ENCODE measurements at places on chromosomes 1 and 21.

- DNase-seq, result no peak
Observed at GRCh38 chr1:98698625-98699024, 37.1 kb downstream of the SNX7 start.

- DNase-seq, result no peak
Observed at GRCh38 chr1:163610486-163610885, 288.7 kb downstream of the NUF2 start.

GRCh38 chr1:157407917-157408525 is 144.3 kb downstream of the FCRL5 start:
- no peak for DNase-seq

- no peak for DNase-seq
Observed at GRCh38 chr1:215987092-215987875, 420.2 kb downstream of the KCTD3 start.

GRCh38 chr1:65554829-65555228 is 134.4 kb downstream of the LEPR start:
- DNase-seq, result no peak

DNA sequence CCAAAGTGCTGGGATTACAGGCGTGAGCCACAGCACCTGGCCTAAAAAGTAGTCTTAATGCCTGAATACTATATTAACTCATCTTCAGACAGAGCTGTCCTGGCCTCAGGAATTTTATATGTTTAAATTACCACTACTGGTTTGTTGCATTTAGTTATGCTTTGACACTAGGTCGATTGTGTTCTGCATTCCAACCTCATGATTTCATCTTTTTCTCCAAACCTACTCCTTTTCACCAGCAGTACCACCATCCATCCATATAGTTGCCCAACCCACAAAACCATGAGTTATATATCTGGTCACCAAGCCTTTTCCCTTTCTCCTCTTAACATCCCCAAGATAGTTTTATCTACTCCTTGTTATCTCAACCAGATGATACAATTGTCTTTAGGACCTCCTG is 22.6 kb downstream of the FMO5 start:
- DNase-seq, result no peak

DNA sequence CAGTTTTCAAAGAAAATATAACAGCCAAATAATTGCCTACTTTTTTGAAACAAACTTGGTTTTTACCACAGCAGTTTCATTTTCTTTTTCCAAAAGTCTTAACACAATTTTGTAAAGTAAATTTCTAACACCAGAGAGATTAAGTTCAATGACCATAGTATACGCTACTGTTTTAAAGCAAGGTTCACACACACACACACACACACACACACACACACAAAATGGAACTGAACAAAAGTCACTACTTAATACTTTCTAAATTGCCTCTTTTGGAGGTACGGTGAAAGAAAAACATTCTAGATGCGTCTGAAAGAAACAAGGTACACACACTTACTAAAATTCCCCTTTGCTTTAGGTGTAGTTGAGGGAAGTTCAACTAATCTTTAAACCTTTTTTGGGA is 30.1 kb downstream of the C21orf91 start:
- no peak for DNase-seq

- DNase-seq, result no peak
Observed at GRCh38 chr1:247825362-247825761, 1.4 kb upstream of the OR14A16 start.

DNA sequence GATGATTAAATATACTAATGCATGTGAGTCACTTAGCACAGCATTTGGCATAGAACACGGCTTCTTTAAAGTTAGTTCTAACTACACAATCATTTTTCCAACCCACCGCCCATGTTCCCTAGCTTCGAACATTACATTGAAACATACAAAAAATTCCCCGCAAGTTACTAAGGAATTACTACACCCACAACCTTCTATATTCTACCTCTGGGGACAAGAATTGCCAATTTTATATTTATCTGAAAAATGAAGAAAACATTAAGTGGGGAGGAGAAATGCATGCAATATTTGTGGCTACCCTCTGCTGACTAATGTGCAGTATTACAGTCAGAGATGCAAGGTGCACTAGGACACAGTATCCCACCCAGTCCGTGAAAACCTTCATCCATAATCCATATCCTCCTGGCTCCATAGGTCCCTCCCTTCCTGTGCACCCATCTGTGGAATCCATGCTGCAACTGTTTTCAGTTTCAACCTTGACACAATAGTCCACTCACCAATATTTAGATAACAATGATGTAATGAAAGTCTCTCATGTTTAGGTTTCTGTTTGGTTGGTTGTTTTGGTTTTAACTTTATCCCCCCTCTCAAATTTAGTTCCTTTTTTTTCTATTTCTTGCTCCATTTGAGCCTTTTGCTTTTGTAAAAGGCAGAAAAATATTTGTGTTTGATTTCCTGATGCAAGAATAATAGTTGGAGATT is 31.6 kb downstream of the RGS5 start:
- no peak for DNase-seq

DNA sequence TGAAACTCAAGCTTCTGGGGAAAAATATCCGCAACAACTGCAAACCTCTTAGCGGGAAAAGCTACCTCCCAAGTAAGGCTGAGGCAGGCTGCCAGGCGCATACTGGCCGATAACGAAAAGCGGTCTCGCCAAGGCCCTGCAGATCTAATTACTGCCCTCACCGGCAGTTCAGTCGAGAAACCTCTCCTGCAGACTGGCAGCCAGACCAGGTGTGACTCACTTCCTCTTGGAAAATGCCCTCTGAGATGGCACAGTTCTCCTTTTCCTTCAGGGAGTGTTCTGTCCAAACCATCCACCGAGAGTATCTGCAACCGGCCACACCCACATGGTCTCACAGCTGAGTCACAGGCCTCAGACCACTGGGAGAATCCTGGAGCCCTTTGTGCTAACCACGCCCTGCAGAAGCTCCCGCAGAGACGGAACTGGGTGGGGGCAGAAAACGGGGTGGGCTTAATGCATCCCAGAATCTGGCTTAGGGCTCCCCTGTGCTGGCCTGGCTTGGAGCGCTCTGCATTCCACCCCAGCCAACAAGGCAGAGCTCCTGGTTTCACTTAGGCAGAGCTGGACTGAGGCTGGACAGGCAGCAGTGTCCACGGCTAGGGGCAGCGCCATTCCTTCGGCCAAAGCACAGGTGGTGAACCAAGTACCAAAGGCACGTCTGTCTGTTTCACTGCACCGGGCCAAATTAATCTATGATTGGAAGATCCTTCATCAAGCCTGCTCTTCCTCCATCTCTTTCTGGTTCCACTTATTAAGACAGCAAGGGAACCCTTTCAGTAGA is 1.2 kb downstream of the S100A10 start:
- peak; percentile 0 for DNase-seq

GRCh38 chr1:169236143-169236542 is 129.7 kb downstream of the ATP1B1 start:
- no peak for DNase-seq

- DNase-seq, result no peak
Observed at GRCh38 chr1:88284666-88285366, 399.3 kb upstream of the PKN2 start.

- DNase-seq, result no peak
Observed at GRCh38 chr1:154862907-154863306, 7.2 kb downstream of the KCNN3 start.

GRCh38 chr1:11484321-11484655 is 5.3 kb downstream of the DISP3 start:
- no peak for DNase-seq

DNA sequence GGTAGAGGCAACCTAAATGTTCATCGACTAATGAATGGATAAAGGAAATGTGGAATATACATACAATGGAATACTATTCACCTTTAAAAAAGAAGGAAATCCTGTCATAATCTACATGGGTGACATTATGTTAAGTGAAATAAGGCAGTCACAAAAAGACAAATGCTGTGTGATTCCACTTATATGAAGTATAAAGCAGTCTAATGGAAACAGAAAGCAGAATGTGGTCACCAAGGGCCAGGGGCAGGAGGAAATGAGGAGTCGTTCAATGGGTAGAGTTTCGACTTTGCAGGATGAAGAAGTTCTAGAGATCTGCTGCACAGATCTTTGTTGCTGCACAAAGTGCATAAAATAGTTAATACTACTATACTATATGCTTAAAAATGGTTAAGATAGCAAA is 7.8 kb downstream of the DIPK1A start:
- DNase-seq, result no peak

DNA sequence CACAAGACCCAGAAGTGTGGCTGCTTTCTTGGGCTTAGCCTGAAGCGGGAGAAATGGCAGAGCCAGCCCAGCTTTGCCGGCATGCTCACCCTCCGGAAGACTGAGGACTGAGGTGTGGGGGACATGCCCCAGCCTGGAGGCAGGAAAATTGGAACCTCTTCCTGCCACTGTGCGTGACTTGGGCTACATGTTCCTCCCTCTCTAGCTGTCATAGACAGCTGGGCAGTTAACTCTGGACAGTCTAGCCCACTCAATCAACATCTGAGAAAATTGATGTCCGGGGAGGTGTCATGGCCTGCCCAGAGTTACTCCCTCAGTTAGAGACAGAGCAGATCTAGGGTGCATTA is 59.7 kb downstream of the UBE2T start:
- no peak for DNase-seq

DNA sequence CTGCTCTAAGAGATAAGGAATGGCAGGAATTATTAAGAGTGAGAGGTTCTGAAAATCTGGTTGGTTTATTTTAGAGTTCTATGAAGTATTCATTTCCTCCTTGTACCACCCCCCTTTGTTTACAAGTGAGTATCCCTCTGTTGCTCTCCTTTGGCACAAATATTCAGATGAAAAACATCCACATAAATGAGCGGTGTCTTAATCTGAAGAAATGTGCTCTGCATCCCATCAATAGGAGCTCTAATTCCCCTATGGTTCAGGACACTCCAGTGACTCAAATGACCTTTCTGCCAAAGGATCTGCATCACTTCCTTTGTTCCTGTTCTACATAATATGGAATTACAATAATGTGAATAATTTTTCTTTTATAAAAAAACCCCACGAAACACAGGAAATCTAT is 16.6 kb downstream of the DDAH1 start:
- no peak for DNase-seq

- no peak for DNase-seq
Observed at GRCh38 chr21:38834725-38835124, 29.0 kb downstream of the ETS2 start.

DNA sequence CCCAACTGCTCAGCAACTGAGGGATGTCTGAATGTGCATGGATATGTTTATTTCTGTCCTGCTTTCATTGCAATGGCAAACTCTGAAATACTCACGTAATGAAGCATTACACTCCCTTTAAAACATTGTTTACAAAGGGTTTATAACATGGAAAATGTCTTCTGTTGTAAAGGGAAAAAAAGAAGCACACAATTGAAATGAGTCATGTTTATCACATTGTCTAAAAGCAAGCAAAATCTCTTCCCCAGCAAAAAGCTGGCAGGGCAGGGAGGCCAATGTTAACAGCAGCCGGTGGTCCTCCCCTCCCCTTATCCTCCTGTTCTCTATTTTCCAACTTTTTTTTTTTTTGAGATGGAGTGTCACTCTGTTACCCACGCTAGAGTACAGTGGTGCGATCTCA is 3.9 kb upstream of the EFNA1 start:
- no peak for DNase-seq

DNA sequence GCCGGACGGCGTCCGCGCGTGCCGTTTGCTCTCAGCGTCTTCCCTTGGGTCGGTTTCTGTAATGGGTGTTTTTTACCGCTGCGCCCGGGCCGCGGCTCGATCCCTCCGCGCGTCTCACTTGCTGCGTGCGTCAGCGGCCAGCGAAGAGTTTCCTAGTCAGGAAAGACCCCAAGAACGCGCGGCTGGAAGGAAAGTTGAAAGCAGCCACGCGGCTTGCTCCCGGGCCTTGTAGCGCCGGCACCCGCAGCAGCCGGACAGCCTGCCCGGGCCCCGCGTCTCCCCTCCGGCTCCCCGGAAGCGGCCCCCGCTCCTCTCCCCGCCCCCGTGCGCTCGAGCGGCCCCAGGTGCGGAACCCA is 159.8 kb downstream of the RUNX1 start:
- DNase-seq, result peak; percentile 33

DNA sequence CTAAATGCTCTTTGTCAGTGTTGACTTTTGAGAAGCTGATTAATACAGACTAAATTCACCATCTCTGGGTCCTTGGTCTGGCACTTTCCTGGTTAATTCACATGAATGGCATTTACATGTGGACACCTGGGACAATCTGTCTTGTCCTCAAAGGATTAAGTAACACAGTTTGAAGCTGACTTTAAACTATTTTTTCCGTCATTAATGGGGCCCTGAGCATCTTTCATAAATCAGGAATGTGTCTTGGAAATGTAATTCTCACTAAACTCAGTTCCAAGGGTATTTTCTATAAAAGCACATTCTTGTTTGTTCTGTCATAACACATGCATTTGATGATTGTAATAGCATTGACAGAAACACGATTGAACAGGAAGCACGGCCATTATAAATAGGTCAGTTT is 26.7 kb upstream of the NBL1 start:
- DNase-seq, result no peak

DNA sequence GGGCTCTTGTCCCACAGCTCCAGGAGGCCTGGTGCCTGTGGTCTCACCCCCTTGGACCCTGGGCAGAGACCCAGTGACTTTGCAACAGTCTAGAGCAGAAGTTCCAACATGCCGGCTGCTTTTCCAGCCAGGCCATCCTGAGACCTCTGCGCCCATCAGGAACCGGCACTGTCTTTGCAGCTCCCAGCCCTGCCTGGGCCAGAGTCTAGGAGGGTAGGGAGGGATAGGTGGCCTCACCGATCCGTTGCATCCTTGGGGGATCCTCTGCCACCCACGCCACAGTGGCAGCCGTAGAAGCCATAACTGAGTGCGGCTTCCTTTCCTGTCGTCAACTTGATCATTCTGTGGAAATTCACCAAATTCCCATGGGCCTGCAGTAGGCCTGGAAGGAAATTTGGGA is 1.3 kb downstream of the PLA2G2A start:
- no peak for DNase-seq

GRCh38 chr1:155173478-155174323 is at the start of gene TRIM46:
Gene TRIM46 (plus strand): TSS chr1:155173849. CDS start chr1:155173967, 118 bp downstream.
- peak; percentile 48 for DNase-seq

DNA sequence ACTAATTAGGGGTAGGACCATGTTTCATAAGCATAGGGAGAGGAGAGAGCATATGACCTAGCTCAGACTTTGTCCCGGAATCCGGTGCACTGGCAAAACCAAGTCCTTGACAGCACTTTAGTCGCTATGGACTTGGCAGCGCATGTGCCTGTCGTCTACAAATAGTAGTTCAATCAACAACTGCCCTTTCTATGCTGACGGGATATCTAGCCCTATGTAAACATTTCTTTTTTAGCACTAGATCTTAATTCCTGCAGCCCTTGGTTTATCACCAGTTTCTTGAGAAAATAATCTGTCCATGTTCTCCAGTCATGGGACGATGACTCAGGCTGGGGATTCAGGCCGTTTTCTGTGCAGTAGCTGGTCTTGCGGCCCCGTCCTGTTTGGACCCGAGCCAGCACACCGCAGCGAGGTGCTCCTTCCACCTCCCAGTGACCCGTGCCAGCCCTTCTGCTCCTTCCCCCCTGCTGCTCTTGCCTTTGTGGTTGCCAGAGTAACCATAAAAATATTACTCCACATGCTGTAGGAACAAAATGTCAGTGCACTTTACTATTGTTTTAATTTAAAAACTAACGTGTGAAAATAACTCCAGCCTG is 8.6 kb upstream of the MT1HL1 start:
- DNase-seq, result no peak

- no peak for DNase-seq
Observed at GRCh38 chr1:6294890-6295556, 34.1 kb upstream of the GPR153 start.
